ENCODE measurements at places on chromosomes 1 and 21. TPM values are rescaled to one million over a fixed set of nuclear protein-coding genes. Genes with fewer than 3 reads are reported as not detected.
A peak's percentile ranks its signal among the peaks of the same experiment; 100 is the strongest.

GRCh38 chr1:94953107-94953506 is 26.2 kb upstream of the CNN3 start:
- DNase-seq: no peak

Gene TRNP1
- polyA plus RNA-seq: 68.9 TPM

- peak; percentile 31 for DNase-seq
Measured at GRCh38 chr1:89068291-89068690, 3.3 kb upstream of the GBP1 start.

- no peak for DNase-seq
Measured at GRCh38 chr1:232611834-232612233, 18.1 kb downstream of the SIPA1L2 start.

Gene LYPD8
- not detected for polyA plus RNA-seq

DNA sequence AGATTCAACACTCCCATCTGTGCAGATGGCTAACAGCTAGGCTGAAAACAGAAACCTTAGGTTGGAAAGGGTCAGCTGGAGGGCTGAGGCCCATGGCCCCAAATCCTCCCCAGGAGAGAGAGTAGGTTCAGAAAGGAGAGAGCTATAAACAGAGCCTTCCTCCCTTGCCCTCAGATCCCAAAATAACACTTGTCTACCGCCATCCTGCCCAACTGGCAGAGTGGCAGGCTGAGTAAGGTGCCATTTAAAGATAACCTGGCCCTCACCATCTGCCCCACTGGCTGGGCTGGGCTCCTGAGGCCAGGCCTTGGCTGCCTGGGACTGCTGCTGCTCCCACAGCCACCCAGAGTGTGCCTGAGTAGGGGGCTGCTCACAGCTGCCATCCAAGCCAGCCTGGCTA is 4.3 kb upstream of the SHISA4 start:
- DNase-seq: no peak

- no peak for DNase-seq
Measured at GRCh38 chr1:209029737-209030136, 553.8 kb upstream of the CAMK1G start.

Gene CFHR4
- polyA plus RNA-seq: not detected

DNA sequence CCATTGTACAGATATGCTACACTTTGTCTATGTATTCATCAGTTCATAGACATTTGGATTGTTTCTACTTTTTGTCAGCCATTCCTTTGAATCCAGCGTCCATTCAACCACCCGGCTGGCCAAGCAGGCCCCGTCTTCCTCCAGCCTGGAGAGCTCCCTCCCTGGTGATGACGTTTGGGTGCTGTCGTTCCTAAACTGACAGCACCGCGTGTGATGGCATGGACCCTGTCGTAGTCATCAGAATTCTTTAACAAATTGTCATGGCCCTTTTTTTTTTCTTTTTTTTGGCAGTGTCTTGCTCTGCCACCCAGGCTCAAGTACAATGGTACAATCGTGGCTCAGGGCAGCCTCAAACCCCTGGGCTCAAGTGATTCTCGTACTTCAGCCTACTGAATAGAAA is 138.6 kb upstream of the ERRFI1 start:
- no peak for DNase-seq

GRCh38 chr1:228554107-228554506 is 66.9 kb downstream of the RNF187 start:
- DNase-seq: no peak

Gene USH2A
- under 0.01 TPM for polyA plus RNA-seq

Gene OR2T11
- polyA plus RNA-seq: not detected

- no peak for DNase-seq
Measured at GRCh38 chr1:15937146-15937545, 38.8 kb downstream of the ZBTB17 start.

Gene LZIC
- polyA plus RNA-seq: 9.1 TPM

Gene ANXA9
- polyA plus RNA-seq: 0.21 TPM

Gene CHI3L2
- 0.05 TPM for polyA plus RNA-seq

DNA sequence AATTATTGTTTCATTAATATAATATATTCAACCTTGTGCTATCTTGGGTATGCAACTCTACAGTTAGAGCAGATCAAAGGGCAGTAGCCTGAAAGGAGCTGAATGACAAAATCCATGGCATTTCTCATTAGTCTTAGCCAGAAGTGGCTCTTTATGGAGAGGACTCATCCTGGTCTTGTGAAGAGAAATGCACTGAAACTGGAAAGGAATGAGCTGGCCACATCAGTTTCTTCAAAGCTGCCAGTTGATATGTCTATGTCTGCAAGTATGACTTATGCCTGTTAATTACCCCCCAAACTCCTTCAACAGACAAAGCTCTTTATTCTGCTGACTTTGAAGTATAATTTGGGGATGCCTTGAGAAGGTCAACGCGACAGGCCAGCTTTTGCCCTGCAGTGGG is 119.0 kb upstream of the UBE2U start:
- no peak for DNase-seq

- peak; percentile 77 for DNase-seq
Measured at GRCh38 chr1:32072622-32073298, at the start of gene TMEM39B. TMEM39B (plus strand) TSS chr1:32072939; CDS start chr1:32073048, 109 bp downstream.

GRCh38 chr1:206012086-206012859 is 9.1 kb upstream of the RAB7B start:
- no peak for DNase-seq

DNA sequence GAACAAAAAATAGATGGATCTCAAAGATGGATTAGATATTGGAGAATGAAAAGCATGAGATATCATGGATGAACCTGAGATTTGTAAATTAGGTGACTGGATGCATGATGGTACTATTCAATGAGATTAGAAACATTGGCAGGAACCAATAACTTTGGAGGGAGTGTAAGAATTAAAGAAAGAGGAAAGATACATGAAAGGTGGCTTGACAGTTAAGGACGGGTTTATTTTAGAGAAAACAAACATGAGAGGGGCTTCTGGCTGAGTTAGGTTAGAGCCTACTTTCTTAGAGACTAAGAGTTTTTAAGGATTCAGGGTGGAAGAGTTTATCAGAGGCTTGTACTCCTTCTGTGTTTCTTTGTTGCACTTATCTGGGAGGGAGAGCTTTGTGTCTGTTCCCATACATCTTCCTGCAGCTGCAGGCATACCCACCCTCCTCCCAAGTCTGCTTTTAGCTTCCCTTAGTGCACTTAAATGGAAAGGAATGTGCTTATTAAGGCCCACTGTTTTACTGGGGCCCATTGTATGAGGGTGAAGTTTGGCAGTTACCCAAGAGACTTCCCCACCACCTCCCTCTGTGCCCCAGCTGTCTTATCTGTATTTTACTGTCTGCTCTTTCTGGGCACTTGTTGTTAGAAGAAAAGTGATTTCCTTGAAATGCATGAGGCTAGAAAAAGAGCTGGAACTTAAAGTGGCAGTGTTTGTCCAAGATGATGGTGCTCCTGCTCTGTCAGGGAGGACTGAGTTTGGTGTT is 26.1 kb upstream of the CR2 start:
- DNase-seq: no peak

GRCh38 chr1:172727956-172728603 is 69.2 kb downstream of the FASLG start:
- no peak for DNase-seq

DNA sequence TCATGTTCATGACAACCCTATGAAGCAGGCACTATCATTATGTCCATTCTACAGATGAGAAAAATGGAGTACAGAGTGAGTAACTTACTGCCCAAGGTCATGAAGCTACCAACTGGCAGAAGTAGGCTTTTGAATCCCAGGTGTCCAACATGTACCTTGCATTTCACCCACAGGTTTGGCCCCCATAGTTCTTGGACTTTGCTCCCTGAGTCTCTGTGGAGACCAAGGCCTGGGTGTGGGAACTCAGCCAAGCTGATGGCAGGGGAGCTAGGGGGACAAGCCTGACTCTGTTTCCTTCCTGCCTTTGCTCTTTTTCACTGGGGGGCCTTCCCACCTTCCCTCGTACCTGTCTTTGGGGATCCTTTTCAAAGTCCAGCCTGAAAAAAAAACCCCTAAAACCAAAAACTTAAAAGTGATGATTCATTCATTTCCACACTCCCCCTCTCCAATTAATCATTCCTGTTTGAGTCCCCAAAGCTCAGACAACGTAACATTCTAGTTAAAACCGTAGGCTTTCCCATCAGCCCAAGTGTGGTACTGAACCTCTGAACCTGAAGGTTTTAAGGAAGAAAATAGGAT is 8.5 kb upstream of the TTC22 start:
- DNase-seq: no peak

- no peak for DNase-seq
Measured at GRCh38 chr1:169681140-169681539, 30.3 kb downstream of the SELL start.

DNA sequence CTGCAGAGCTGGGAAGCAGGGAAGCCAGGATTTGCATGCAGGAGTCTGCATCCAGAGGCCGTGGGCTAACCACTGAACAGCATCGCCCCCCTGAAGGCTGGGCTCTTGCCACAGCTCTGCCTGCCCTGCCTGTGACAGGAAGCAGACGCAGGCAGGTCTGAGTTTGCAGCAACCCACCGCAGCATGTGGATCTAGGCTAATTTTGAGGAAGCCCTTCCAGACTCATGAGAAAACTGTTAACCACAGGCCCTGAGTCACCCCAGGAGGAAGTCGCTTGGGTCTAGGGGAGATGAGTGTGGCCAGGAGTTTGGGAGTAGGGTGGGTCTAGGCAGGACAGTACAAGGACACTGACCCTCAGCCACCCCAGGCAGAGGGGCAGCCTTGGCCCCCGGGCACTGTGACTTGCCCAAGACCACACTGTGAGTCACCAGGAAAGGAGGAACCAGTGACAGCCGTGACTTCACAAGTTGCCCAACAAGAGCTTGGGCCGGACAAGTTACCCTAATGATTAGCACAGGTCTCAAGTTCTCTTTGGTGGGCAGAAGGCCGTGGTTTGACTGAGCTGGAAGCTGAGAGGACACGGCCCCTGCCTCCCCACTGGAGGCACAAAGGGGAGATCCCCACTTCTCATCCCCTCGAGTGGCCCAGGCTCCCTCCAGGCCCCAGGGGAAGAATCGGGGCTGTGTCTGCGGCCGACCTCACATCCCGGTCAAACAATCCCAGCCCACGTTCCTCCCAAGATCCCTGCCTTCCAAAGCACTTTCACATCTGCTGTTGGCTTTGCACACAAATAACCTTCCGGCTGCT is 826 bp downstream of the LAPTM5 start:
- DNase-seq: peak; percentile 73

DNA sequence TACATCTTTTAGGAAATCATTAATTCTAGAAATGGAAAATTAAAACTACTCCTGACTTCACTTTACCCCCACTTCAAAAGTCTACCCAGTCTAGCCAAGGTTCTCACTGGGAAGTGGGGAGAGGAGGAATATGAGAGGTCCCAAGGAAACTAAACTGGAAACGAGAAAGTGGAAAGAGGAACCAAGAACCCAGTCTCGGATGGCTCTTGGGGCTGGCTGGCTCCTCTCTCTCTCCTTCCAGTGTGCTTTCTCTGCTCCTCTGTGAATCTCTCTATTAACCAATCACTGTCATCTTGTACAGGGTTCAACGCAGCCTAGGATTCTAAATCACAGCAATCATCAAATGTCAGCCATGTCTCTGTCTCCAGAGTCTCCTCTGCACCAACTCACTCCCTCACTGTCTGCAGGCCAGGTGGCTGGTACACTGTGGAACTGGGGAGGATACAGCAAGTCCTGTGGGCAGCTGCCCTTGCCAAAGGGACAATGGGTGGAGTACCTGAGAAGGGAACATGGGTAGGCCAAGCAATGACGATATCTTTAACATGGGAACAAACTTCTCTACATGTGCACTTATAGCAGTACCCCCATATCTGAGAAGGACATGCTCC is 33.7 kb downstream of the GNB1 start:
- no peak for DNase-seq

DNA sequence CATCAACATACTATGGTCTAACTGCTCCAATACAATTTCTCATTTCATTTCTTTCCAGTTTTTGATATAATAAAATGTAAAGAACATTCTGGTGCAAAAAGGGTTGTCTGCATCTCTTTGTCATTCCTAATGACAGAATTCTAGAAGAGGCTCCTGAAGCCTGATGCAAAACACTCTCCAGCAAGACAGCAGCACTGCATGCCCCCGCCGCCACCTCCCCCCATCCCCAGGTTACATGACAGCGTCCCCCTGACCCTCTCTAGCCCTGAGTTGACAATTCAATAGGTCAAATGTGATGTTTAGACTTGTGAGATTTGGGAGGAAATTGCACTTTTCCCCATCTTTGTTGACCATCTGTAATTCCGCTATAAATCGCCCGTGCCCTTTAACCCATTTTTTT is 64.6 kb upstream of the C1orf21 start:
- no peak for DNase-seq

DNA sequence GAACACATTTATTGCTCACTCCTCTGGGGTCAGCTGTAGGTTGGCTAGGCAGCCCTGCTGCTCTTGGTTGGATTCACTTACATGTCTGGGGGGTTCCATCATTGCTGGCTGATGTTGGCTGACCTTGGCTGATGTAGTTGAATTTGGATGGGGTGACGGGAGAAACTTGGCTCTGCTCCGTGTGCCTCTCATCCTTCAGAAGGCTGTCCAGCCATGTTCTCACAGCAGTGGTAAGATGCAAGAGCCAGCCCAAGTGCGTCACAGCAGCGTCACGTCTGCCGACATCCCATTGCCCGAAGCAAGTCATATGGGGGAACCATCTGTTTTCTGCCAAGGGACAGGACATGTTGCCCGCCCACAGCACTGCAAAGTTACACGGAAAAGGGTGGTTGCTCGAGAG is 613.5 kb downstream of the MATN1 start:
- DNase-seq: peak; percentile 6

DNA sequence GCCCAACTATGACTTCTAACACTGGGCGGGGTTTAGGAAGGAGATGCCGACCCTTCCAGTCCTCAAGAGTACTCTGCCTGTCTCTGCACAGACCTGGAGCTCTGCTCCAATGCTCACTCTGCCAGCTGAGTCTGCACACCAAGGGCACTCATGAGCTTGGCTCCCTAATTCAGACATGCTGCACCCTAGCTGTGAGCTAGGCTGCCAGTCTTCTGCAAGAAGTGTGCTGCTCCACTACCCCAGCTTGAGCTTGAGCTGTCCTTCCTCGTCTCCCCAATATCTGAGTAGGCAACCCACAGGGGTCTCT is 13.2 kb downstream of the TP53BP2 start:
- DNase-seq: no peak

DNA sequence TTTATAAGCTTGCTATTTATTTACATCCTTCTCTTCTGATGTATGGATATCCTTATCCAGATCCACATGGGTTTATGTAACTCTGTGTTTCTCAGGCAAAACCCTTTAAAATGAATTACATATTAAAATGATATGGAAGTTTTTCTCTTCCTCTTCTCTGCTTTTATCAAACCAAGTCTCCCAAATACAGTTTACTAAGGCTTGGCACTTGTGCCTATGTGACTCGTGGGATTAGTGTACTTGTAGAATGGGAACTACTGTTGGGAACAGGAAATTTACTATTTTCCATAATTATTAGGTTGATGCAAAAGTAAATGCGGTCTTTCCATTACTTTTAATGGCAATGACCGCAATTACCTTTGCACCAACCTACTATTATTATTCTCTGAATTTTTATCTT is 14.8 kb downstream of the SIM2 start:
- no peak for DNase-seq

GRCh38 chr1:151970626-151971025 is 23.0 kb downstream of the S100A10 start:
- DNase-seq: no peak

All from BJ (cell line).